Astrocyte (in vitro differentiated cells and primary cell): ENCODE measurements at places on chromosomes 7 and 10.
A peak's percentile ranks its signal among the peaks of the same experiment; 100 is the strongest.

- DNase-seq: peak; percentile 12
These were observed 253.2 kb downstream of the HTR7 start for GRCh38 chr10:90604636-90605035.

DNA sequence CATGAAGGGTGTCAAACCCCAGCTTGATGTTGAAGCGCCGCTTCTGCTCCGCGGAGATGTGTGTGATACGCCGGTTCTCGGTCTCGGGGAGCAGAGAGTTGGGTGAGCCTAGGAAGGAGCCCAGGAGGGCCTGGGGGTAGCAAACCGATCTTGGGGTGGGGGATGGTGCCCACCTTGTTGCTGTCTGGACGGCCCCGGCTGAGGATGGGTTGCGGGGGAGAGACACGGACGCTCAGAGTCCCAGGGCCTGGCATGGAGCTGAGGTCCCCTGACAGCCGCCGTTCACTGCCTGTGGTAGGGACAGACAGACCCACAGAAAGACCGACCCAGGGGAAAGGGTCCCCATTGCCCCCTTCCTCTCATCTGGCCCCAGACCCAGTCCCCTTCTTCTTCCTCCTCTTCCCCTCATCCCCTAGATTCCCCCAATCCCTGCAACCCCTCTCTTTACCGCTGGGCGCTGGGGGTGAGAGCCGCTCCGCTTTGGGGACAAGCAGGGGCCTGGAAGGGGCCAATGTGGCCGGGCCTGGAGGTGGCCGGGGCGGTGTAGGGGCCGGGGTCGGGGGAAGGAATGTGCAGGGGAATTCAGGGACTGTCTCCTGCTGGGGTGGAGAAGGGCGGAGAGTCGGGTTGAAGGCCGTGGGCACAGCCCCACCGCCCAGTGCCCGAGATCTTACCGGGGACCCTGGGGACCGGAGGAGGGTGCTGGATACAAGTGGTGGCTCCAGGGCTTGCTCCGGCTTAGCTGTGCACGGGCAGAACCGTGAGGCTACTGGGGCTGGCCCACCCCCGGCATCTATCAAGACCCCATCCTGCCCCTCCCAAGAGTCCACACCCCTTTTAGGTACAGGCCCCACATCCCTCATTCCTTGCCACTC, 18.0 kb upstream of the TBL2 start:
- no peak for DNase-seq

DNA sequence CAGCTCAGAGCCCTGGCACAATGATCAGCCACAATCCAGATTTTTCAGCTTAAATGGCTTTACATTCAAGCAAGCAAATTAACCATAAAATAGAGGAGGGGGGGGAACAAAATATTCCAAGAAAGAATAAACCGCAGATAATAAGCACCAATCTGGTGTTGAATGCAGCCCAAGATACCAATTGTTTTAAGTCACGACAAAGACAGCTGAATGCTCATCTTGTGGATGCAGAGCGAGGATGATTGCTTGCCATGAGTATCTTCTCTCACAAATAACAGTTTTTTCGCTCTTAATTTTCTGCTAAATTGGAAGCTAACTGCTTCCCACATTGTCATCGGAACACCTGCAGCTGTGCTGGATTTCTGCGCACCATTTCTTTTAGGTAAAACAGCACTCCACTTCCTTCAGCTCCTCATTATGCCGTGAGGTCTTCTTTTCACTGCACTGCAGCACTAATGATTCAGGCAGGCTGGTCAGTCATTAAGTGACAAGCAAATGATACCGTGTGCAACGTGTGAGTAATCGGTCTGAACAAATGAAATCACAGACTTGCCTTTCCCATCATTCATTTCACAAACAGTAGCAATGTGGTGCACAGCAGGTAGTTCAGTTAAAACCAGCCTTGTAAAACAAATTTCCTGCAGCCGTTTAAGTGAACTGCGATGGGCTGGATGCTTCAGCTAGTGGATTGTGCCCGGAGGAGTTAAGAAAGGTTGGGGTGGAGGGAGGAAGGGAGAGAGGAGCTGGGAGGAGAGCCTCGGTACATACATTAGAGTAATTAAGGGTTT, 106.4 kb upstream of the CDCA7L start:
- no peak for DNase-seq

DNA sequence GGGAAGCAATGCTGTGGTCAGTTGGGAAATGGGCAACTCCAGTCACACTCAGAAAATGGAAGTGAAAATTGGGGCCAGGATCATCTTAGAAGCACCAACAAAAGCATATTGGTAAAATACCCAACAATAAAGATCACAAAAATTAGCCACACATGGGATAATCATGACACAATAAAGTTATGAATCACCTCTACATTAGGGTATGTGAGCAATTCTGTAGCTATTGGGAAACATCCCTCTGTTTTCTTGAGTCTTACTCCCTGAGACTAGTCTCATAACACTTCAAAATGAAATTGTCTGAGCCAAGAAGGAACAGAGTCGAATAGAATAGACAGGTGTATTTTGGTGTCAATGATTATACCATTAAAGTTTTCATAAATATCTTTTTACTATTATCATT, 178.3 kb downstream of the DYNC1I1 start:
- no peak for DNase-seq

DNA sequence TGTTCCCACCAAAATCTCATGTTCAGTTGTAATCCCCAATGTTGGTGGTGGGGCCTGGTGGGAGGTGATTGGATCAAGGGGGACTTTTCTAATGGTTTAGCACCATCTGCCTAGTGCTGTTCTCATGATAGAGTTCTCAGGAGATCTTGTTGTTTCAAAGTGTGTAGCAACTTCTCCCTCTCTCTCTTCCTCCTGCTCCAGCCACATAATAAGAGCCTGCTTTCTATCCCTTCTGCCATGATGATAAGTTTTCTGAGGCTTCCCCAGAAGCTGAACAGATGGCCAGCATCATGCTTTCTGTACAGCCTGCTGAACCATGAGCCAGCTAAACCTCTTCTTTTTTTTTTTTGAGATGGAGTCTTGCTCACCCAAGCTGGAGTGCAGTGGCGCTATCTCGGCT, 910.6 kb downstream of the KCNMA1 start:
- no peak for DNase-seq

GRCh38 chr7:142851919-142852318, 3.0 kb upstream of the EPHB6 start:
- DNase-seq: no peak

GRCh38 chr7:7002418-7003062, 176.5 kb upstream of the CCZ1B start:
- DNase-seq: no peak

- no peak for DNase-seq
These were observed 13.1 kb upstream of the GATA3 start for GRCh38 chr10:8041284-8041991.

DNA sequence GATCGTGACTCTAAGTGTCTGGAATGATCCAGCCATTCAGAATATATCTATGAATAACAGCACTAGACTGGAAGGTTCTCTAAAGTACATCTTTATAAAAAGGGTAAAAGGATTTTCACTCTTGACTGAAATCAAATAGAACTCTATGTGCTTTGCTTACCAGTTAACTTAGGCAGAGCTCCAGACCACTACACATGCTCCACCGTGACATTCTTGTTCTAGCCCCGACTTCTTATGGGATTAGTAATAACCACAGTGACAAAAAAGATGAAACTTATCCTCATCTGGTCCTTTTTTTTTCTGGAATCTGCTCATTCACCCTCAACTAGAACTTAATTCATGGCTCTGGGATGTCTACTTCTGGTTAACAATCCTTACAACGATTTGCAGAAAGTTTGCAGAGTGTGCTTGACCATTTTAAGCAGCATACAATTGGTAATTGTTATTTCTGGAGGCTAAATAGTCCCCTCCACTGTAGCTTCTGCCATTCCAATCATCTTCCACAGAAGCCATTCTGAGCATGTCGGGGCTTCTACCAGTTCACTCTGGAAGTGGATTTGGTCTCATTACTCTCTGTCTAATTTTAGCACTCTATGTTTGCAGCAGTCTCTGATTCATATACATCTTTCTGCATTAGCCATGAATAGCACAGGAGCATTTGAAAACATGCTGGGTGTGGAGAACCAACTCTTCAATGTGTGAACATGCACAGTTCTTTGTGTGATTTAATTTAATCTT, 163.7 kb upstream of the CDC14C start:
- DNase-seq: peak; percentile 63

- DNase-seq: no peak
These were observed 24.8 kb downstream of the OR9A2 start for GRCh38 chr7:143002106-143002505.

- no peak for DNase-seq
These were observed 88.1 kb upstream of the FOXI2 start for GRCh38 chr10:127648885-127649284.

- no peak for DNase-seq
These were observed 462 bp downstream of the KIAA1549 start for GRCh38 chr7:138980563-138981291.

- peak; percentile 86 for DNase-seq
These were observed 269.2 kb downstream of the BAMBI start for GRCh38 chr10:28946479-28946878.

DNA sequence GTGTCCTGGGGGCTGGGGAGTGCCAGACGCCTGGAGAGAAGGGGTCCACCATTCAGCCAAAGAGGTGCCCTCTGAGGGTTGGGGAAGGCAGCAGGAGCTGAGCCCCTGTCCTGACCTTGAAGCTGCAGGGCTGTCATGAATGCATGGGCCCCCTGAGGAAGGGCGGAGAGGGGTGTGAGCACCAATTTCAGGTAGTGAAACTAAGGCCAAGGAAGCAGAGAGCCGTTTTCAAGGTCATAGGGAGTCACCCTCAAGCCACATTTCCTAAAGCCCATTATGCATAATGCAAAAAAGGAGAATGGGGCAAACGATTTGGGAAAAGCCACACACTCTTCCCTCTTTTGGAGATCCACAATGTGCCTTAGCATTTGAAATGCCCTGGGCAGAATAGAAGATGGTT, 37.2 kb downstream of the FIGNL1 start:
- DNase-seq: no peak
